NCI-H1092 (cell line): ENCODE measurements at places on chromosomes 7 and 10.

GRCh38 chr7:94374231-94374630 lies 20.5 kb upstream of the COL1A2 start:
- DNase-seq, result no peak

- DNase-seq, result peak; percentile 40
Observed at GRCh38 chr7:4189131-4189570, 492.9 kb upstream of the FOXK1 start.

DNA sequence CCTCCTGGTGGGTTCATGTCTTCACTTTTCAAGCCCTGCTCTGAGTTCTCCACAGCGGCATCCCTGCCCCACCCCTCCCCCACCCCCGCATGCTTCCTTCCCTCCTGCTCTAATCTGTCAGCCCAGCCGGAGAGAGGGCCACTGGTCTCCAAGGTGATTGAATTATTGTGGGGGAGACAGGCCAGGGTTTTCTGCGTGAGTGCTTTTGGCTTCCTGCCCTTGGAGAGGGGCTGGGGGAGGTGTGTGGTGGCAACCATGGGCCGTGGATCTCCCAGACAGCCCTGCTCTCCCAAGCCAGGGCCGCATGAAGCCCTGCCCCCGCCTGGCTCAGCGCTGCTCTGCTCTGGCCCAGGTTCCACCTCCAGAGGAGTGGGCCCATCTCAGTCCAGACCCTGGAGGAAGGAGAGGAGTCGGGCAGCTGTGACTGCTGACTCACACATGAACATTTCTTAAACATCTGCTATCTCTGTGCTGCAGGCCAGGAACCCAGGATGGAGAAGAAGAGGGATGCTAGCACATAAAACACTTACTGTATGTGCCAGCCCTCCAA lies 109.9 kb downstream of the ZMIZ1 start:
- DNase-seq, result peak; percentile 85

DNA sequence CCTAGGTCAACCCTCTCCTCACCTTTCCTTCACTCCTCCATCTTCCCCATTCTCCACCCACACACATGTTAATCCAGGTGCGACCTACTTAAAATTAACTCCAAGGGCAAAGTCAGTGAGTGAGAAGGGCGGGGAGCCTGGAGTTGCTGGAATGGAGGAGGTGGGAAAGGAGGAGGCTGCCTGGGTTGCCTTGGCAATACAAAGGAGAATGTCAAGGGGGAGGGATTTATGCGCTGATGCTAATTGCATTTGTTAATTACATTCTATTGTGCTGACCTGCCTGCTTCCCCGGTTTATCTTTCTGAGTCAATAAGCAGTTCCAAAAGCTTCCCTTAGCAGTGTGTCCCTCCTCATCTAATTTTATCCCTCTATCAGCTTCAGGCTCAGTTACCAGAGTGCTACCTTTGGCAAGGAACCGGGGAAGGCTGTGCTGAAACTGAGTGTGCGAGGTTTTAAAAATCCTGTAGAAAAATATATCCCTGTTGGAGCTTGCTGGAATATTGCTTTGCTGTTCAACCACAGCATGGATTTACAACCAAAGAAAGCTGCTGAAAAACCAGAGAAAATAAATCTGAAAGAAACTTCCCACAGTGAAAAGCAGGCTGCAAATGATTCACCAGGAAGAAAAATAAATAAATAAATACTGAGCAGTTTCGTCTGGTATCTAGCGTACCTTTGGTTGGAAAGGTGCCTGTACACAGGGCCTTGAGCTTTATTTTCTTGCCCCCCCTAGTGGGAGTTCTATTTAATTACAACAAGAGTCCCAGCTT lies 113.2 kb upstream of the DGKB start:
- peak; percentile 90 for DNase-seq

- DNase-seq, result no peak
Observed at GRCh38 chr10:27635290-27635689, 110.3 kb downstream of the MKX start.

- no peak for DNase-seq
Observed at GRCh38 chr7:50409856-50410745, 40.0 kb downstream of the FIGNL1 start.

- no peak for DNase-seq
Observed at GRCh38 chr10:69329721-69330178, 51.5 kb downstream of the HK1 start.

- DNase-seq, result no peak
Observed at GRCh38 chr7:20299647-20300312, 30.9 kb upstream of the ITGB8 start.

GRCh38 chr7:129368389-129368986 lies 65.7 kb upstream of the STRIP2 start:
- no peak for DNase-seq

DNA sequence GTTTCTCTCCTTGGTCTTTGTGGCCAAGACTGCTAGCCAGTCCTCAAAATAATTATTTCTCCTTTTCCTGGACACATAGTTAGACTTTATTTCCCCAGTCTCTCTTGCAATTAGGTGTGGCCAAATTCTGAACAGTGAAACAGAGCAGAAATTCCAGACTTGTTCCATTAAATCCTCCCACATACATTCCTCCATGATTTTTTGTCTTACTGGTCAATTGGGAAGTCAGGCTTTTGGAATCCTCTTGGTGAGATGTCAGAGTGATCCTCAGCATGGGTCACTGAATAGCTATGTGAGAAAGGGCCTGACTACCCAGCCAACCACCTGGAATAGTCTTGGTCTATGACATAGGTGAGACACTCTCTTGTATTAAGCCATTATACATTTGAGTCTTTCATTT lies 164.2 kb downstream of the DGKI start:
- no peak for DNase-seq

- no peak for DNase-seq
Observed at GRCh38 chr7:23912065-23912464, 202.0 kb downstream of the STK31 start.

- peak; percentile 36 for DNase-seq
Observed at GRCh38 chr7:47968847-47969774, 10.3 kb downstream of the HUS1 start.

DNA sequence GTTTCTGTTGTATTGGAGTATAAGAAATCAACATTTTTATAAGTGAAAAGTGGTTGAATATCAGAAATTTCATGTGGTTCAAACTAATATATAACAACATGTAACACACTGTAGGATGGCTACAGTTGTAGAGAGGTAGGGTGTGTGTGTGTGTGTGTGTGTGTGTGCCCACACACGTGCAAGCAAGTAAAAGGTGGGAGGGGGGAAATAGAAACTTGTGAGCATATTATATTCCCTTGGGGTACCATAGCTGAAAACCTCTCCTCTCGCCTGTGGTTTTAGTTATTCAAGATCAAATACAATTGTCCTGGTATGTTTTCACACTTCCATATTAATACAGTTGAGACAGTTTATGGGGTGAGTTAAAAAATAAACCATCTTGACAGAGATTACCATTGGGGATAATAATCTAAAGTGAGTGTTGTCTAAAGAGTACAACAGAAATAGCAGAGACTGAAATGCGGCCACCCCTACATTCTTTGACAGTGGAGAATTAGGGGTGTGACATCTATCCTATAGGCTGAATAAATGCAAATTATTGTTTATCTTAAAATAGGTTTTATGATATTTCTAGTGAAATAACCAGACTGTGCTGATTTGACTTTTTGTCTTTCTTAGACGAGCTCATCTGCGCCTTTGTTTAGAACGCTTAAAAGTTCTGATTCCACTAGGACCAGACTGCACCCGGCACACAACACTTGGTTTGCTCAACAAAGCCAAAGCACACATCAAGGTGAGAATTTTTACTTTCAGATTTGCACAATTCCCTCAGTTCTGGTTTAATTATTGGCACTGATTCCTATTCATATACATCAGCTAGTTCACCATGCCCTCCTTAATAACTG lies 25.9 kb downstream of the SMNDC1 start:
- no peak for DNase-seq

GRCh38 chr7:69684369-69685292 lies 86.4 kb downstream of the AUTS2 start:
- no peak for DNase-seq

DNA sequence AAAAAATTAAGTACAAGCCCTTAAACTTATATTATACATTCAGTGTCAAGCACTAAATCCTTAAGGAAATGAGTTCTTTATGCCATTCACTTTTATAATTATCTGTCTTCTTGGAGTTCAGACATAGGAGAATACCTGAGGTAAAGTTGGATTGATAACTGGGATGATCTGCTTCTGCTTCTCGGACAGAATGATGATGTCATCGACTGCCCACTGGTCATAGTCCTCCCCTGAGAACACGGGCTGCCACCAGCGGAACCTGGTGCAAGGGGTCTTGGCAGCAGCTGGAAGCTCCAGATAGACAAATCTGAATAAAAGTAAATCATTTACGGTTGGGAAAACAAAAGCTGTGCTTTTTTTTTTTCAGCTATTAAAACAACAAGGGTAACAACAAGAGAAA lies 148.2 kb upstream of the SLC26A5 start:
- DNase-seq, result no peak

- DNase-seq, result peak; percentile 62
Observed at GRCh38 chr7:138981332-138982203, at the start of gene KIAA1549. Gene KIAA1549, minus strand, starts transcription at chr7:138981389. Its CDS starts 120 bp downstream, at chr7:138981269.

DNA sequence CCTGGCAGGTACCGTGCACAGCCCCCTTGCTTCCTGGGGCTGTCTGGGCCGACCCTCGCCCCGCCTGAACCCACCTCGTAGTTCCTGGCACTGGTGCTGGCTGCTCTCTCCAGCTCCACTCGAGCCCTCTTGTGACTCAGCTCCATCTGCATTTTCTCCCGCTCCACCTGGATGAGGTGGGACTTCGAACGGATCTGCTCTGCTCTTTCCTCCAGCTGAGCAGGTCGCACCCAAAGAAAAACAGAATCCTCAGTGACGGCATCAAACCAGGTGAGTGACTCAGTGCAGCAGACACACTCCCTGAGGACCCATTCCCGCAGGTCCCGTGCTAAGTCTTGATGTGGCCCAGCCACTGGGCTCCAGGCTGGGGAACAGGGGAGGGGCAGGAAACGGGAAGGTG lies 7.4 kb downstream of the MAD1L1 start:
- DNase-seq, result no peak

GRCh38 chr7:145543242-145543641 lies 573.4 kb upstream of the CNTNAP2 start:
- no peak for DNase-seq

DNA sequence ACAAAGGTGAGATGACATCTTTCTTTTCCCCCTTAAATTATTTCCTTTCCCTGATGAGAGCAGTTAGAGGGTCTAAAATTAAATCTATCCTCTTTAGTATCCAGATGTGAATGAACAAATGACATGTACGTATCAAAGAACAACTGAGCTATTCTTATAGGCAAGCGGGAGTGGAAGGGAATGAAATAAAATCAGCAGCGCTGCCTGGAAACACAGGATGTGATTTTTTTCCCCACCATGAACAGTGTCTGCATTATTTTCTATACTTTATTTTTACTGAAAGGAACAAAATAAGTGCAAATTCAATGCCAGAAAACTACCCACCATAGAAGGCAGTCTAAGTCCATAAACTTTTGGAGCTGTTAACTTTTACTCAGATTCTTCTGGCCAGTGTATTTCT lies 40.6 kb downstream of the SLC26A4 start:
- no peak for DNase-seq

GRCh38 chr10:35165136-35165535 lies 38.5 kb downstream of the CREM start:
- DNase-seq, result no peak

DNA sequence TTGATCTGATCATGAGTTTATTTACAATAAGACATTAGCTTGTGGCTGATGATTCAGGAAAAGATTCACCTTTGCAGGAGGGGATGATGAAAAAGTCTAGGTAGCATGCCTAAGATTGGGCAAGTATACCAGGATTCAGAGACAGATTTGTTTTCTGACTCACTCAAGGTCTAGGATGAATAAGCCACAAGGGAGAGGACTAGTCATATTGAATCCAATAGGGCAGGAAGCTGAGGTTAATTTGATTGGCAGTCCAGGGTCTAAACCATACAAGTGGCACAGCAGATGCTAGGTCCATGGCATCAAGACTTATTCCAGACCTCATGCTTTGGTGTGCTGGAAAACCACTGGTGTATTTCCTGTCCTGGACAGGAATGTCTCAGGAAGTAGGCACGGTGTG lies 1133.4 kb downstream of the XPNPEP1 start:
- DNase-seq, result no peak

- no peak for DNase-seq
Observed at GRCh38 chr10:110706690-110707098, 62.6 kb downstream of the RBM20 start.

DNA sequence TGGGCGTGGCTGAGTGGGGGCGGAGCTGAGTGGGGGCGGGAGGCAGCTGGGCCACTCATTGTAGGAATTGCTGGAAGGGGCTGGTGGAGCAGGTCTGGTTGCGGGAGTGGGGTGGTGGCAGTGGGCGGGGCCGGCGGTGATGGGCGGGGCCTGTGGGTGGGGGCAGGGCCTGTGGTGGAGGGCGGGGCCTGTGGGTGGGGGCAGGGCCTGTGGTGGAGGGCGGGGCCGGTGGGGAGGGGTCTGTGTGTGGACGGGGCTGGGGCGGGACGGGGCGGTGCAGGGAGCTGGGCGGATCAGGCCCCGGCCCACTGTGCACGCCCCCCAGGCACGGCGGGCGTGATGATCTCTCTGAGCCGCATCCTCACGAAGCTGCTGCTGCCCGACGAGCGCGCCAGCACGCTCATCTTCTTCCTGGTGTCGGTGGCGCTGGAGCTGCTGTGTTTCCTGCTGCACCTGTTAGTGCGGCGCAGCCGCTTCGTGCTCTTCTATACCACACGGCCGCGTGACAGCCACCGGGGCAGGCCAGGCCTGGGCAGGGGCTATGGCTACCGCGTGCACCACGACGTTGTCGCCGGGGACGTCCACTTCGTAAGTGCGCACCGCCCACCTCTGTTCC lies 14.0 kb downstream of the SLC29A4 start:
- no peak for DNase-seq

- DNase-seq, result no peak
Observed at GRCh38 chr7:155483868-155484325, 26.0 kb downstream of the EN2 start.

- peak; percentile 3 for DNase-seq
Observed at GRCh38 chr10:72834183-72834825, 59.2 kb upstream of the OIT3 start.

- no peak for DNase-seq
Observed at GRCh38 chr7:20601121-20601520, 14.3 kb upstream of the ABCB5 start.

DNA sequence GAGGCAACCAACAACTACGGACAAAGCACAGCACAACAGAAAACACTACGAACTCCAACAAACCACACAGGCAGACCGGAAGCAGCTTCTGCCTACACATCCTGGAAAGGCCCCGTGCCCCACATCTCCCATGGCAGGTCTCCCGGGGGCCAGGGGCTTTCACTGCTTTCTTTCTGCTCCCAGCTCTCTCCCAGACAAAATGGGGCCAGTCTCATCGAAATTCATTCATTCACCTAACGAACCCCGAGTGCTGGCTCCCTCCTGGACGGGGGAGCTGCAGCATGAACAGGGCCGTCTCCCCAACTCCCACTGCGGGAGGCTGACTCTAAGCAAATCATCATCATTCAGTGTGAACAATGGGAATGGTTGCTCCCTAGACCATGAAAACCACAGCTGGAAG lies 47.6 kb upstream of the NANOS1 start:
- no peak for DNase-seq
